Stimulated activated CD4-positive, alpha-beta T cell treated with anti-CD3 and anti-CD28 coated beads, Interleukin-2, amount 100 ng/mL, for 24 hours (primary cell): ENCODE measurements at places on chromosomes 7 and 10.
A peak's percentile ranks its signal among the peaks of the same experiment; 100 is the strongest.

- no peak for DNase-seq
Measured at GRCh38 chr7:30750683-30751650, 968 bp upstream of the INMT start.

- no peak for DNase-seq
Measured at GRCh38 chr7:47366211-47366610, 215.7 kb downstream of the TNS3 start.

- DNase-seq, result no peak
Measured at GRCh38 chr10:85641479-85642009, 725.1 kb downstream of the GRID1 start.

GRCh38 chr7:23074443-23075261 lies 30.9 kb upstream of the KLHL7 start:
- no peak for DNase-seq

GRCh38 chr10:104274762-104275721 lies 6.1 kb downstream of the GSTO2 start:
- DNase-seq, result peak; percentile 59

DNA sequence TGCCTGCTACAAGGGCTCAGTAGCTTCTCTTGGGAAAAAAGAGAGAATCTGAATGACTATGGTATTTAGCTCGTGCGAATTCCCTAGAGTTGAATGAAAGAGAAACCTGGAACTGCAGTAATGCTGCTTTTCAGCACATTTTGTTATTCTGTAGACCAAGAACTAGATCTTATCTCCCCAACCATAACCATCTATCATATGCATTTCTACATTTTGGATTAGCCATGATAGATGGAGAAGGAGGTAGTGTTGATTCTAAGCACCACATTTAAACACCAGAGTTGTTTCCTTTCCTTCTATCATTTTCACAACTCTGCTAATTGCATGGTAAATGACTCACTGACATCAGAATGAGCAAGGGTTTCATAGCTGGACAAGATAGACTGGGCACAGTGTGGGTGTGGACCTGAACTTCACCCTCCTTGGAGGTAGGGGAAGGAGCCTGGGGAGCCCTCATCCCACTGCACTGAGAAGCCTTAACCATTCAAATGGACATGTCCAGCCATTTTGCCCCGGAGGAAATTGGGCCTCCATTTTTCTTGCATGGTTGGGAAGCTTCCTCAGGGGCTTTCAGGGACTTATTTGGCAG lies 55.3 kb upstream of the BMPER start:
- DNase-seq, result no peak

GRCh38 chr7:99504281-99504602 lies 220 bp upstream of the ZKSCAN5 start:
- no peak for DNase-seq

- DNase-seq, result no peak
Measured at GRCh38 chr7:106583100-106583499, 77.9 kb downstream of the CCDC71L start.

DNA sequence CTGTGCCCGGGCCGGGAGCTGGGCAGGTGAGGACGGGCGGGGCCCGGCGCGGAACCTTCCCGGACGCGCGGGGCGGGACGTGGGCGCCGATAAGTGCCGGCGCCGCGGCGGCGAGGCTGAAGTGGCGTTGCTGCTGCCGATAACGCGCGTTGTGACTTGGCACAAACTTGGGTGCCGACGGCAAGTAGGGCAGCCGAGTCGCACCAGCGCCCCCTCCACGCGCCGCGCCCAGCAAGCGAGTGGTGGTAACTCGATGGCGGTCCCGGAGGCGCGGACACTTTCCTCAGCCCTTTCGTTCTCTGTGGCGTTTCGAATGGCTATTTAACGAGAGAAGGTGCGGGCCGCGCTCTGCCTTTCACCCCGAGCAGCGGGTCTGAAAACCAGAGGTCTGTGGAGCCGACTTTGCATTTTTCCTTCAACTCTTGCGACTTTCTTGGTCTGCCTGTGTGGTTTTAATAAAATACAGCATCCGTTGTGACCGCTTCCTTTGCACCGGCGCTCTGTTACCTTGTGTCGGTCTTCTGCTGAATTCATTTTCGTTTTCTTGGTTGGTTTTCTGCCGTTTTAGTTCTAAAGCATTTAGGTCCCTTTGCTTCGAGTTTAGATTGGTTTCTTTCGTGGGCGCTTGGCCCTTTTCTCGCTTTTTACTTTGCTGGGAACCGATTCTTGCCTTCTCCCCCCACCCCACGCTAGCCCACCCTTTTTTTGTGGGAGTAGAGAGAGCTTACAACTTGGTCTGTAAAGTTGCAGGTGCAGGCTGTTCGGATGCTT lies 701 bp downstream of the STK17A start:
- DNase-seq, result peak; percentile 71

GRCh38 chr10:612696-613095 lies 76.8 kb downstream of the DIP2C start:
- no peak for DNase-seq

- DNase-seq, result no peak
Measured at GRCh38 chr7:2444476-2444875, 31.7 kb downstream of the GRIFIN start.

- DNase-seq, result no peak
Measured at GRCh38 chr7:77879272-77879671, 80.7 kb downstream of the PHTF2 start.

DNA sequence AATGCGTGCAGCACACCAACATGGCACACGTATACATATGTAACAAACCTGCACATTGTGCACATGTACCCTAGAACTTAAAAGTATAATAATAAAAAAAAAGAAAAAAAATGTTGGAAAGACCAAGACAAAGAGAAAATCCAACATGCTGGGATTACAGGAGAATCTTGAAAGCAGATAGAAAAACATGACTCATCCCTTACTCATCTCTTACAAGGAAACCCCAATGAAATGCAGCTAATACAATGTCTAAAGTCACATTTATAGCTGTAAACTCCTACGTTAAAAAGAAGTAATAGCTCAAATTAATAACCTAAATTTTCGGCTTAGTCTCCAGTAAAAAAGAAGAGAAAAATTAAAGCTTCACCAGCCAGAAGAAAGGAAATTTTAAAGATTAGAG lies 47.5 kb upstream of the DGKB start:
- no peak for DNase-seq

GRCh38 chr10:124745252-124745651 lies 1.1 kb upstream of the FAM53B start:
- DNase-seq, result no peak

GRCh38 chr7:149884541-149884940 lies 10.8 kb downstream of the ATP6V0E2 start:
- DNase-seq, result no peak

DNA sequence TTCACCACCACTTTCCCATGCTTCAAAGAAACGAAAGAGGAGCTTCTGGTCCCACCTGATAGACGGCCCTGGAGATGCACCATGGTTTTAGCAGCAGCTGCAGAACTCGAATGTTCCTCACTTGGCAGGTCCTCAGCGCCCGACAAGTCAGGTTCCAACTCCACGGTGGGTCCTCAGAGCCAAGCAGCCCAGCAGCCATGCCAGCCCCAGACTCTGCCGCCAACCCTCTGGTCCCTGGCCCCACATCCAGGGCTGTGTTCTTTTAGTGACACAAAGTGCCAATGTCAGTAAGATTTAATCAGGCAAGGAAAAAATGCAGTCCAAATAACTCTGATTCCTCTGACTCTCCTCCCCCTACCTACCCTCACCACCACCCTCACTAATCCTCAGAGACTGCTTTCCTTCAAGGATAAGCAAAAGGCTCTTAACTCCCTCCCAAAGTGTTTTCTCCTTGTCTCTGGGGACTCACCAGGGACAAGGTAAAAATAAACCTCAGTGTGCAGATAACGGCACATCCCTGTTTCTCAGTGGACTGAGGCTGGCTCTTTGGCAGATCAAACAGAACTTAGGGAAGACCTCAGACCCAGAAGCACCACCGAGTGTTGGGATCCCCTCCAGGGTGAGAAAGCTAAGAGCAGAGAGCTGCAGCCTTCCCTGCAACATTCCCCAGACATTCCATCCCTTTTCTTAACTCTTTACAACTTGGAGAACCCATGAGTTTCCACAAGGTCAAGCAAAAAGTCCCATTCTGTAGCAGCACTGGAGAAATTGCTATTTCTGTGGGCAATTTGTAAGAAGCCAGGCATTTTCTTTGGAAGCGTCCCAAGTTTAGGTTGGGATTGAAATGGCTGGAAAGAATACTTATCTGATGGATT lies 358.9 kb downstream of the FRMD4A start:
- DNase-seq, result no peak

DNA sequence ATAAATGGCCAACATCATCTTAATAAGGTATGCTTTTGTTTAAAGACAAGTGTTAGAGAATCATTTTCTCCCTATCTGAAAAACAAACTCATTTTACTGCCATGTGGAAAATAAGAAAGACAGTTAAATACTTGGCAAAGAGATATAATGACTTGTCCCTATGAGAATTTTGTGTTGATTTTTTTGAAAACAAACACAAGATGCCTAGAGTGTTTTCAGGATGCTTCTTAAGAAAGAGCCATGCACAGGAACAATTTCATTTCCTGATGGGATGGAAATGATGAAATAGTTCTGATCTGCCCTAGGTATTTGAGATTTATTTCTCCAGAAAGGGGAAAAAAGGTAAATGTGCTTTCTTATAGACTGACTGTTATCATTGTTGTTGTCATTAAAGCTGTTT lies 237.5 kb upstream of the GNAI1 start:
- no peak for DNase-seq

DNA sequence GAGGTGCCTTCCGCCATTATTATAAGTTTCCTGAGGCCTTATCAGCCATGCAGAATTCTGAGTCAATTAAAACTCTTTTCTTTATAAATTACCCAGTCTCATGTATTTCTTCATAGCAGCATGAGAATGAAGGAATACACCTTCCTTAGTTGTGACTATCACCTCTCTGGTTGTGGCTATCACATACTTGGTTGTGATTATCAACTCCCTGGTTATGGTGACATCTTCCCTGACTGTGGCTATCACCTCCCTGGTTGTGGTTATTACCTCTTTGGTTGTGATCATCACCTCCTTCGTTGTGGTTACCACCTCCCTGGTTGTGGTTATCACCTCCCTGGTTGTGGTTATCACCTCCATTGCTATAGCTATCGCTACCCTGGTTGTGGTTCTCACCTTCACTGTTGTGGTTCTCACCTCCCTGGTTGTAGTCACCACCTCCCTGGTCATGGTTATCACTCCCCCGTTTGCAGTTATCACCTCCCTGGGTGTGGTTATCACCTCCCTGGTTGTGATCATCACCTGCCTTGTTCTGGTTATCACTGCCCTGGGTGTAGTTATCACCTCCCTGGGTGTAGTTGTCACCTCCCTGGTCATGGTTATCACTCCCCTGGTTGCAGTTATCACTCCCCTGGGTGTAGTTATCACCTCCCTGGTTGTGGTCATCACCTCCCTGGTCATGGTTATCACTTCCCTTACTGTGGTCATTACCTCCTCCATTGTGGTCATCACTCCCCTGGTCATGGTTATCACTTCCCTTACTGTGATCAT lies 105.9 kb downstream of the GPR26 start:
- no peak for DNase-seq

GRCh38 chr10:119516381-119517234 lies 25.9 kb downstream of the RGS10 start:
- peak; percentile 77 for DNase-seq

- DNase-seq, result no peak
Measured at GRCh38 chr10:10662716-10663408, 354.8 kb upstream of the CELF2 start.

GRCh38 chr7:1418505-1419309 lies 40.6 kb downstream of the MICALL2 start:
- no peak for DNase-seq

GRCh38 chr7:155178096-155178495 lies 108.0 kb downstream of the HTR5A start:
- DNase-seq, result no peak

DNA sequence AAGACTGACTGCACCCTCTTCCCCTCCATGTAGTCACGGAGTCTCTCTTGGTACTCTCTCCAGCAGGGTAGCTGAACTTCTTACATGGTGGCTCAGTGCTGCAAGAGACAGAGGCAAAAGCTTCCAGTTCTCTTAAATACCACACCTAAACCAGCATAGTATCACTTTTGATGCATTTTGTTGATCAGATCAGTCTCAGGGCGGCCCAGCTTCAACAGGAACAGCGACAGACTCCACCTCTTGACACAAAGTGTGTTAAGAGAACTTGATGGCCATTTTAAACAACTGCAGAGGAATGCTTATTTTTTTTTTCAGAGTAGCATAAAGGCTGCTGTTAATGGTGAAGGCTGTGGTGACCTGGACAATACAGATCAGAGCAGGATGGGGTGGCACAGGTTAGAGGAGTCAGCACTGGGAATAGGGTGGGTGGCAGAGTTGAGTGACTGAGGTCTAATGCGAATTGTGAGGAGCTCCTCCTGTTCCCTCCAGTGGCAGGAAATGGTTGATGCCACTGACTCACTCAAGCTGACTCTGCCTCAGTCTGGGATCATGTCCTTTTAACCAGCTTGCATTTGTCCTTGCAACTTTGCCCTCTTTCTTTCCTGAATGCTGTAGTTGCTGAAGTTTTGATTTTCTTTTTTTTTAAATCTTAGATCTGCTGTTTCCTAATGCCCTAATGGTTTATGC lies 17.3 kb downstream of the MGAM start:
- DNase-seq, result no peak

DNA sequence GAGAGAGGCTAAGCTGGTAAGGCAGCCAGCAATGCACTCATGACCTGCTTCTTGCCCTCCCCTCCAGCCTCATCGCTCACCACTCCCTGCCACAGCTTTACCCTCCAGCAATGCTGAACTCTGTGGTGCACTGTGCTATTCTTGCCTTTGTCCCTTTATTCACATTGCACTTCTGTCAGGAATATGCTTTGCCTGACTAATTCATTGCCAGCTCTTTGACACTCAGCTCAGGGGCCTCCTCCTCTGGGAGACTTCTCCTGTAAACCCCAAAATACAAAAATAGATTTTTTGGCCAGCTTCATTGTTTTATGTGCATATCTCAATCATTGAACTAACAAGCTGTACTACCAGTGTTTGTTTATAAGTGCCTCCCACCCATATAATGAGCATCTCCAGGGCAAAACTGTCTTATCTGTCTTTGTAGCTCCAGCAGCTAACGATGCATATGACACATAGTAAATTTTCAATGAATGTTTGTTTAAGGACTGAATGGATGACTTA lies 8.2 kb downstream of the CNNM1 start:
- no peak for DNase-seq
